Activated T-helper 1 cell treated with anti-CD3 and anti-CD28 coated beads, Interleukin-2, amount 50 U/mL, for 16 hours (primary cell): ENCODE measurements at places on chromosomes 16 and 17.

DNA sequence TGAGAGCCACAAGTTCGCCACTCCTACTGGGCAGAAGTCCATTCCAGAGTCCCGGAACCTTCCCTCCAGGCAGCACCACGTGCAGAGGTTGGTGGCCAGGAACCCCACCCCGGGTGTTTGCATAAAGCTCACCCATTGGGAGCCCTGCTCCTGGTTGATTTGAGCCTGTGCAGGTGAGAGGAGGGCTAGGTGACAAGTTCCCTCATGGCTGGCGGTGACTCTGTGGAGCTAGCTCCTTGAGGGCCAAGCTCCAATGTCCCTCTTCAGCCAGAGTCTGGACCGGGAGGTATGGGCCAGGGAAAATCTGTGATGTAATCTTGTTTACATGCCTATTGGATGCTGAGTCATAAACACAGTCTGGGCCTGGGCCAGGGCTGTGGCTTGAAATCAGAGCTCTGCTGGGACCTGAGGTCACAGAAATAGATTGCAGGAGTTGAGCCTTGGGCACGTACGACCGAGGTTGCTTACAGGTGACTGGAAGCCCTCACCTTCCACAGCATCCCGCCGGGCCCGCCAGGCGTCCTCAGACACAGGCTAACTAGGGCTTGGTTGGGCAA, 118.9 kb downstream of the AATF start:
- no peak for DNase-seq

GRCh38 chr16:83117810-83118209, 491.0 kb downstream of the CDH13 start:
- no peak for DNase-seq

- DNase-seq = no peak
These were observed 92.1 kb upstream of the ZNF750 start for GRCh38 chr17:82931699-82932517.

GRCh38 chr16:842061-842476, 41.5 kb upstream of the GNG13 start:
- DNase-seq = no peak

DNA sequence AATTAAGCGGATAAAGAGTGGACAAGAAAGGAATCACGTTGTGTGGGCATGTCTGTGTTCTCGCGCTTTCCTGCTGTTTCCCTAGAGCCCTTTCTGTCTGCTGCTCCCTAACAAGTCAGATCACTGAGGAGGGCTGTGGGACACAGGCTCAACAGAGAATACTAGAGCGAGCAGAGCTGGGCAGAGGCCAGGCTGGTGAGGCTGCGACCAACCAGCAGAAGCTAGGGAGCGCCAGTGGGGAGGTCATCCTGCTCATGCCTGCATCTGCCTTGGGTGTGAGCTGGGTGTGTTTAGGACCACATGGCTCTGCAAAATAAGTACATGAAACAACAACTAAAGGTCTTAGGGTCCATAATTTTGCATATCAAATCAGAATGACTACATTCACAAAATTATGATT, 11.5 kb upstream of the FOXJ1 start:
- DNase-seq = no peak
